ENCODE measurements at places on chromosomes 3 and 15. TPM values are rescaled to one million over a fixed set of nuclear protein-coding genes. Genes with fewer than 3 reads are reported as not detected.

- no peak for DNase-seq
Observed at GRCh38 chr3:50454481-50455070, 48.9 kb downstream of the CACNA2D2 start.

Gene UBA7
- 81.3 TPM for total RNA-seq

Gene SEMA5B
- not detected for total RNA-seq

DNA sequence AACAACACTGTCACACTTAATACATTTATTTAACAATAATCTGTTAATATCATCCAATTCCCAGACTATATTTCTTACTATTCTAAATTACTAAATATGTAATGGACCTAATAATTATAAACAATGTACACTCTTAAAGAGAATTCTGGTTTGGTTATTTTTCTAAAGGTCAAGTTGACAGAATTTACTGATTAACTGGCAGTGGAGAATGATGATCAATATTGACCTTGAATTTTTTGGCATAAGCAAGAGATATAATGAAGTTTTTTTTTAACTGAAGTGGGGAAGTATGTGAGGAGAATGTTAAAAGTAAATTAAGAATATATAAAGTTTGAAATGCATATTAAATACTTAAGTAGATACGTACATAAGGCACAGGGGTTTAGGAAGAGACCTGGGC is 33.8 kb downstream of the BCHE start:
- no peak for DNase-seq

GRCh38 chr3:97121386-97121785 is 307.0 kb downstream of the EPHA6 start:
- no peak for DNase-seq

All from osteoblast (primary cell).